Skeletal muscle tissue (tissue), 5 donors: ENCODE measurements at places on chromosomes 2 and 18. TPM values are rescaled to one million over a fixed set of nuclear protein-coding genes. Genes with fewer than 3 reads are reported as not detected.

The SCN7A gene
- total RNA-seq: 50.6 TPM

The PIK3C3 gene
- total RNA-seq: 50.1 TPM

The ATAD2B gene
- total RNA-seq: 30.3 TPM

The CYP1B1 gene
- 4.7 TPM for total RNA-seq

The RASGRP3 gene
- 49.1 TPM for total RNA-seq

The VPS4B gene
- 28.2 TPM for total RNA-seq

The ADCYAP1 gene
- total RNA-seq: under 0.01 TPM

The EHD3 gene
- total RNA-seq: 2.6 TPM

The CDH2 gene
- 4.7 TPM for total RNA-seq

The CD8B2 gene
- under 0.01 TPM for total RNA-seq

The IL36B gene
- not detected for total RNA-seq
